Stimulated activated CD8-positive, alpha-beta memory T cell treated with anti-CD3 and anti-CD28 coated beads, Interleukin-7, amount 100 ng/mL, for 48 hours (primary cell): ENCODE measurements at places on chromosomes 4 and X.

DNA sequence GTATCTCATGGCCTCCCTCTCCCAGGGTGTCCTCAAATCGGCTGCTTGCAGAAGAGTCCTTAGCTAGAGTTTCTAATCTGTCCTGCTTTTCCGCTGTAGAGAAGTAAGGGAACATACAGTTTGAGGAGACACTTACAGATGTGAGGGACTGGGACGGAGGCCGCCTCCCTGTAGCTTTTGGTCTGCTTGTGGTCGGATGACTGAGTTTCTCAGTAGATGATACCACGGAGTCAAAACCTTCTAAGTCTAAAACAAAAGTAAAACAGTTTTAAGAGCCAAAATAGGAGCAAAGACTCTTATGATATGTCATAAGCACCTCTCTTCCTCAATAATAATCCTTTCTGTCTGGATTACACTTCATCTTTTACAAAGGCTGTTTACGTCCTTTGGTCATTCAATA, 34.5 kb upstream of the MAP3K15 start:
- DNase-seq, result no peak

- DNase-seq, result no peak
Measured at GRCh38 chr4:127686658-127687057, 43.5 kb upstream of the SLC25A31 start.

DNA sequence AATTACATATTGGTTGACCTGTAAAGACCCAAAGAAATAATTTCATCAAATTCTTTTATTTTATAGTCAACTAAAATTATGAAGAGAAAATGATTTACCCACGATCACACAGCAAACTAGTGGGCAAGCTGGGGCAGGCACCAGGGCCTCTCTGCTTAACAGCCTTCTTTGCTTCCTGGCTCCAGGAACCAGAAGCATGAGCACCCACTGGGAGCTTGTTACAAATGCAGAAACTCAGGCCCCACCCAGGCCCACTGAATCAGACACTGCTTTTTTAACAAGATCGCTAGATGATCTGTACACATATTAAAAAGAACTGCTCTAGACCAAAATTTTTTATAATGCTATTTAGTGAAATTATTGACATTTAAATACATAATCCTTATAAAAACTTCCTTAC, 95.0 kb downstream of the GEMIN8 start:
- DNase-seq, result no peak

GRCh38 chr4:25834411-25835107, 28.2 kb downstream of the SEL1L3 start:
- DNase-seq, result no peak

GRCh38 chr4:14879683-14880082, 122.6 kb upstream of the CPEB2 start:
- no peak for DNase-seq

GRCh38 chr4:2743518-2744445, 12.4 kb downstream of the TNIP2 start:
- no peak for DNase-seq

DNA sequence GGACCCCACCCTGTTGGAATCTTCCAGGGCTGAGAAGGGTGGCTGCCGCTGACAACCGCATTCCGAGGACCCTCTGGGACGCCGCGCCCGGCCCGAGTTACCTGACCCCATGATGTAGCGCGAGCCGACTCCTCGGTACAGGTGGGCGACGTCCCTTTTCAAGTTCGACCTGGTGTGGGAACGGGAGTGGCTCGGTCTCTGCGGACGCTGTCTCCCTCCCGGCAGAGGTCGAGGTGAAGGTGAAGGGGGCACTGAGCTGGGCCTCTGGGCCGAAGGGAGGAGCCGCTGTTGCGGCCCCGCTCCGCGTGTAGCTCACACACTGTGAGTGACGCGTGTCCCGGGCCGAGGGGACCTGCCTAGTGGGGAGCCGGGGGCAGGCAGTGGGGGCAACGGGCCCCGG, 4.5 kb downstream of the GTPBP6 start:
- no peak for DNase-seq

DNA sequence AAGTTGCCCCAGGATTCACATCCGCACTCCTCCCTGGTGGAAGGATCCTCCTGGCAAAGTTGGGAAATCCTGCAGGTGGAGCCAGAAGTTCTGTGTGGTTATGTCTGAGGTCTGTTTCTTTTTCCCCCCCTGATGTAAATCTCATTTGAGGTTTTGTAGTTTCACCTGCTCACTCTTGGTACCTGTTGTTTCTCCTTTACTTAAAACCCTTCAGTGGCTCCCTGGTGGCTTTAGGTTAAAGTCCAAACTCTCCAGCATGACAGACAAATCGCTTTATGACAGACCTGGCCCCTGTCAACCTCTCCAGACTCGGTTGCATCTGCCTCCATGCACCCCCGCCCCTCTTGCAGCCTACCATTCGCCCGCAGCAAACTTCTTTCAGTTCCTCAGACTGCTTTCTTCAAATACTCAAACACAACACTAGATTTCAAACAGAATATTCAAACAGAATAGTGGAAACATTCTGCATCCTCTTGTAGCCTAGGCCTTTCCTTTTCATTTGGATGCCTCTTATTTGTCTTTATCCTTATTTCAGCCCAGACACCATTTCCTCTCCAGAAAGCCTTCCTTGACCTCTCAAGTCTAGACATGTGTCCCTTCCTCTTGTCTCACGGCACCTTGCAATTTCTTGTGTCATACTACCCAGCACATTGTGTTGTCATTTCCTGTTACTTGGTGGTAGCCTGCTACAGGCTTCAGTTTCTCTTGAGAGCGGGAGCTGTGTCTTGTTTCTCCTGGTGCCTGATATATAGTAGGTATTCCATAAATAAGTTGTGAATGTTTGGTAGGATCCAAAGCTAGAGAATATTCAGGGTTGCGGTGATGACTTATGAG, 24.8 kb downstream of the IL13RA1 start:
- no peak for DNase-seq

DNA sequence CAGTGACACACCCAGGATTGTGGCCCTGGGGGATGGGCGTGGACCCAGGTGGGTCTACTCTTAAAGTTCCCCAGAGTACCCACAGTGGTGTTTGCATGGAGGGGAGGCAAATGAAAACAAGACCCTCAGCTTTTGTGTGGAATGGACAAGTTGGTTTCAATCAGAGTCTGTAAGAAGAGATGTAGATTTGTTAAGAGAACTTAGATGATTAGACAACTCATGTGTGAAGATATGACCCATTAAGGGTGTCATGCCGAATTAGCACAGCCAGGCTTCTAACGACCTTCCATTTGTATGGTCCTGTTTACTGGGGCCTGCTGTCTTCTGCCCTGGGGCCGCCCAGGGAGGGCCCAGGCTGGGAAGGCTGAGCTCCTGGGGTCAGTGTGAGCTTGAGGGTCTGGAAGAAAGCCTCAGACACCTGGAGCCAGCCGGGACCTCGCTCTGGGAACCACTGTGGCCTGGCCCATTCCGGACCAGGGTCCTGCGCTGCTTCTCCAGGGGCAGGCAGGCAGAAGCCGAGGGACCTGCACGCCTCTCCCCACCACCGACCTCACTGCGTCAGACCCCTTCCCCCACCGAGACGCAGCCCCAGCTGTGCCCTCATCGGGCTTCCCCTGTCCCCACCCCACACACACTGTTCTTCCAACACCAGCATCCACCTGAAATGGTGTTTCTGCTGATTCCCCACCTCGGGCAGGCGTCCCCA, 20.4 kb downstream of the UVSSA start:
- DNase-seq, result no peak

- no peak for DNase-seq
Measured at GRCh38 chr4:184329235-184329634, 111.6 kb upstream of the ENPP6 start.

- DNase-seq, result no peak
Measured at GRCh38 chr4:73895201-73896175, 26.3 kb downstream of the CXCL1 start.

GRCh38 chr4:1578251-1578773, 105.8 kb downstream of the FAM53A start:
- DNase-seq, result no peak

DNA sequence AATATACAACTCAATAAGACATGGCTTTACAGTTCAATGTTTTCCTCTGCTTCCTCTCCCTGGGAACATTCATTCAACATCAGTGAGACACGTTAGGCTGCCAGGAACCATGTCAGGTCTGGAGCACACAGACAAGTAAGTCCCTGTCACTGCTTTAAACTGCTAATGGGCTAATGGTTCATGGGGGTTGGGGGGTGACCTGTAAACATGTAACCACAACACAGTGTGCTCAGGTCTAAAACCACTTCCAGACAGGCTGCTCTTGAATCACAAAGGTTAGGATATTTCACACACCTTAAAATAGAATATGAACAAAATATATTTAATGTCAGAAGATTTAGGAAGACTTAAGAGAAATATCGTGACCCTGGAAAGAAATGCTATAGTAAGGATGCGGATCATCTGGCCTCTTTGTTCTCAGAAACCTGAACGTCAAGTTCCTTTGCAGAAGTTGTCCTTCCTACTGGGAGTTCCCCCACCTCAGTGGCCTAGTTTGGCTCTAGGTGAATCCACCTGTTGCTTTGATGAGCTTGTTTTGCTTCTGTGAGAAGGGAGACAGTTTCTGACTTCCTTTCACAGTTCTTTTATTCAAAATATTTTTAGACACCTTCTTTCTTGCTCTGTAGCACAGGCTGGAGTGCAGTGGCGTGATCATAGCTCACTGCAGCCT, 359.9 kb downstream of the UNC5C start:
- DNase-seq, result no peak

GRCh38 chrX:13432414-13433297, 112.8 kb upstream of the ATXN3L start:
- no peak for DNase-seq

- peak; percentile 16 for DNase-seq
Measured at GRCh38 chr4:2261110-2261852, 628 bp downstream of the MXD4 start.

- no peak for DNase-seq
Measured at GRCh38 chr4:155161357-155161756, 47.1 kb upstream of the NPY2R start.

- no peak for DNase-seq
Measured at GRCh38 chr4:75621715-75622114, 8.6 kb downstream of the CDKL2 start.

GRCh38 chr4:2151544-2151943, 90.4 kb downstream of the HAUS3 start:
- DNase-seq, result no peak

DNA sequence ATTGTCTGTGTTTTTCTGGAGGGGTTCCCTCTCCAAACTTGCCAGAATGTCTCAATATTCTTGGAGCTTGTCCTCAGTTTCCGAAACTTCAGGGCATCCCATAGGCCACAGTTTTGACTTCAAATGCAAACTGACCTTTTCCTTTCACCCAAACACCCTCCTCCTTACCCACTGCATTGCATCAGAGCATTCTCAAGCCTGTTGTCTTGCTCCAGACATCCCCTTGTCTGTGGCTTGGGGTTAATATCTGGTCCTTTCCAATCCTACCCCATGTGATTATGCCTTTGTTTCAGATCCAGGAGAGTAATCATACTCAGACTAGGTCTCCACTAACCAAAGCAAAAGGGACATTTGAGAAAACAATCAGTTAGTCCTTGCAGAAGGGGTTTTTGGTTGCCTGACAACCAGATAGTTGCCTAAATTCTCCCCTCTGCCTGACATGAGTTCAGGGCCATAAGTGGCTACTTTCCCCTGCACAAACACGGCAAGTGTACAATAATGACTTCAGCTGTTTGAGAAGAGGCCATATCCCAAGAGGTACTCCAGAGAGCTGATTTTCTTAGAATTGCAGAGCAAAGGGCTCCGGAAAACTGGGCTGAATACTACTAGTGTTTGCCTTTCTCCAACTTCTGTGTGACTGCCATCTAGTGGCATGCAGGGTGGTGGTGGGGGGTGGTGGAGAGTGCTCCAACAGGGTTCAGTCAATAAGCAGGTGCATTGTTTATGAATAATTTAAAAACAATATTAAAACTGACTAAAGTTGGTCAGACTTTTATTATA, 130.2 kb downstream of the CHRDL1 start:
- DNase-seq, result no peak

DNA sequence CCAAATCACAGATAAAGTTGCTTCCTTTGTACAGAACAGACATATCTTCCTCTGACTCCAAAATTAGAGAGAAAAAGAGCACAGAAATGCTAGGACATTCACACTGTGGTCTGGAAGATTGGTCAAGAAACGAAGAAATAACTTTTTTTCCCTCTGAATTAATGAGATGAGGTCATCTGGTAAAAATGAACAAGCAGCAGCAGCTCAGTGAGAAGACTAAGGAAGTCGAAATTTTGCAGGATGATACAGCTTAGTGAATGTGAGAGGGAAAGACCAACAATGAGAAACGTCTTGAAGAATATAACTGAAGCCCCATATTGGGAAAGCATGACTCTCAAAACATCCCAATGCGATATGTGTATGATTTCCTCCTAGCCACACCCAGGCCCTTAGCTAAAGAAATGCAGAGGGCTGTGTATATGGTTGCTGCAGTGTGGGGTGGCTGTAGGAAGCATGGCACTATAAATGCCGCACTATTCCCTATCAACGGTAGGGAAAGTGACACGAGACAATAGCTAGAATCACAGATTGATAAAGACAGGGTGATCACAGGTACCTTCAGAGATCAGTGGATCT, 208.6 kb downstream of the VEGFC start:
- DNase-seq, result no peak

DNA sequence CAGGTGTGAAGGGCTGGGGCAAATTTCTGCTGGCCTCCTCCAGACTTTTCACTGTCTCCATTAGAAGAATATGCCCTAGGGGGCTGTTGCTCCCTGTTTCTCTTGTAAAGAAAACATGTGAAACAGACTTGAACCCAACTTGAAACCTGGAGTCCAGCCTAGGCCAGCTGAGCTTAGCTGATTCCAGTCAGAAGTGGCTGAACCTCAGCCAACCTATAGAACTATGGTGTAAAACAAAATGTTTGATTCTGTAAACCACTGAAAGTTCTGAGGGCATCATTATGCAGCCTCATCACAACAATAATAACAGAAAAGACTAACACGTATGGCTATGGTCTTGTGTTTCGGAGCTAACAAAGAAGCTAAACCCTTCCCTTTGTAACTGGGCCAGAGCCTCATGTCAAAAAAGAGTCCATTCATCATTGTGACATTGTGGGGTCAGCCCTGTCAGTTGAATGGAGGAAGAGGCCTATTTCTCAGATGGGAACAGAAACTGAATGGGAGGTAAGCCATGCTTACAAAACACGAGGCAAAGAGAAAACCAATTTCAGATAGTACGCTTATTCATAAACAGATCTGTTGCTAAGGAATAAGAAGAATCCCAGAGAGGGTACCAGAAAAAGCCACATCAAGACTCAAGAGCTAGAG, 34.1 kb downstream of the SETD7 start:
- no peak for DNase-seq

DNA sequence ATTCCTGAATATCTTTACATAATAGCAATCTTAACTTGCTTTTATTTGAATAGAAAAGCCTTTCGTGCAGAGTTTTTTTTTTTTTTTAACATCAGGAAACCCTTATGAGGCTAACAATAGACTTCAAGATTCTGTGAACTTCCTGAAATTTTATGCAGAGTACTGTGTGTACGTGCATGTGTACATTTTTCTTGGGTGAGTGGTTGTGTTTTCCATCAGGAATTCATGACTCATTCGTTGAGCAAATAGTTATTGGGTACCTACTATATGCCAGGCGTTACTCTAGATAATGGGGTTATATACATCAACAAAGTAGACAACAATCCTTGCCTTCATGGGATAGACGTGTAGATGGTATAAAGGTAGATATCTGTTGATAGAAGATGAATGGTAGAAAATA, 59.1 kb downstream of the MRPL1 start:
- no peak for DNase-seq

- no peak for DNase-seq
Measured at GRCh38 chr4:184197536-184198082, 20.1 kb downstream of the ENPP6 start.

GRCh38 chr4:11824566-11824965, 395.9 kb upstream of the HS3ST1 start:
- no peak for DNase-seq

- DNase-seq, result peak; percentile 17
Measured at GRCh38 chr4:51831133-51831532, 11.8 kb upstream of the DCUN1D4 start.
